Left hindlimb (tissue), 1 donor: ENCODE measurements at places on chromosomes 7 and 10.

DNA sequence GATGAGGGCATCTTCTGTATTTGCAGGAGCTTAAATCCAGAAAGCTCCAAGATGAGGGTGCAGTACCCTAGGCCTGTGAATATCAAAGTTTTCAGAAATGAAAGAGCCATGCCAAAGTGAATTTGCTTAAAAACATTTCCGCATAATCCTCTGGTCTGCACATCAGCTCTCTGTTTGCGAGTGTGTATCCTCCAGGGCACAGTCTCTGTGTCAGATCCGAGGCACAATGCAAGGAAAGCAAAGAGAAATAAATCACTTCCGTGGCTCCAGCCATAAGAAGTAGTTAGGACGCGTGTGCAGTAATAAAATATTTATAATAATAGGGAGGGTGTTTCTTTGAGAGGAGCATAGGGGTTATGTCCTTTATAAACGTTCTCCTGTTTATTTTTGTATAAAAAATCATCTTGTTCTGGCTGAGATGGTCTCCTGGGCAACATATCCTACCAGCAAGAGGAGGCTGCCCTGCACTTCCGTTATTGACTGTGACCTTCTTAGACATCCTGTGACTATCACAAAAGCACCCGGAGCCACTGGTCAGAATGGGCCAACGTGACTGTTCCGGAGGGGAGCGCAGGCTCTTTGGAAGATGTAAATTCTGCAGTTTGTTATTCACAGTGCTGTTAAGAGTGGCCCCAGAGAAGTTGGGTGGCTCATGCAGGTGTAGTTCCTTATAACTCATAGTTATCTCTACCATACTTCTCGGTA lies 667.6 kb upstream of the FOXK1 start:
- DNase-seq = no peak

DNA sequence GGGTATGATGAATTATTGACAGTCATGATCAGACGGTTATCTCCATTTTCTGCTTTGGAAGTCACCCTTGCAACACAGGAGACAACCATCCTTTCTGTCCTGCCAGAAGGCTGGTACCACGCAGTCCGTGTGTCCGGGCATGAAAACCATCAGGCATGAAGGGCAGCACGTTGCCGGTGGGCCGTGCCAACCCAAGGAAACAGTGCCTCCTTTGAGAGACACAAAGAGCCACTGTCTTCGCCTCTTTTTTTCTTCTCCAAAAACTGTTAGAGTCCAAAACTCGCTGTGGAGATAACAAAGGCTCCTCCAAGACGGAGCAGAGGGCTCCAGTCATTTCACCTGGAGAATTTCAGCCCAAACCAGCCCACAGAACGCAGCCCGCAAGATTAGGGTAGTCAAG lies 60.4 kb upstream of the ARHGAP21 start:
- DNase-seq = peak; percentile 30

DNA sequence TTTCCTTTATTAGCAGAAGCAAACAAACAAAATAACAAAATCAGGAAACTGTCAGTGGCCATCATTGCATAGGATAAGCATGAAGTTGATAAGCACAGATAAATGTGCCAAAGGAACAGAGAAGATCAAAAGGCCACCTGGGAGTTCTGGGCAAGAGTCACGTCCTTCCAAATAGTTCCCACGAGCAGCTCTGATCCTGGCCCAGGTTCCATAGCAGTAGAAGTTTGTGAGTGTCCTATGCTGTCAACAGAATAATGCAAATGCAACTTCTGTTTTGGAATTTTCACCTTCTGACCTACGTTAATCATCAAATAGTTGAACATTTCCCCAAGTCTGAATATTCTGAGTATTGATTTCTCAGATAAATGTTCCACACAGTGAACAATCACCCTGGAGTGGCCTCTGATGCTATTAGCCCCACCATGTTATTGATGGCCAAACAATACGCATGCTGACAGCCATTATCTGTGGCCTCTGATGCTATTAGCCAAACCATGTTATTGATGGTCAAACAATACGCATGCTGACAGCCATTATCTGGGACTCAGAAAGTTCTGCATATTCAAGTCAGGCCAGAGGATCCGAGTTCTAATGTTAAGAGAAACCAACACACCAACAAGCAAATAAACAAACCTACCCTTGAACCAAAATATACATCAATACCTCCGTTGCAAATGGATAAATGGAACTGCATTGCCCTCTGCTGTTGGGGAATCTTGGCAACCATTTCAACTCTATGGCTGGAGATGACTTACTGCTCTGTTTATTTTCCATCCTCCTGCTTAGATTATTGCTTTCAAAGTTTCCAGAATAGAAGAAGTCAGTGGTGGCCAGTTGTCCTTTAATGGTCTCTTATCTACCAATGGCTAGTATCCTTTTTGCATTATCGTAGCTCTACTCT lies 63.3 kb downstream of the MRC1 start:
- no peak for DNase-seq

DNA sequence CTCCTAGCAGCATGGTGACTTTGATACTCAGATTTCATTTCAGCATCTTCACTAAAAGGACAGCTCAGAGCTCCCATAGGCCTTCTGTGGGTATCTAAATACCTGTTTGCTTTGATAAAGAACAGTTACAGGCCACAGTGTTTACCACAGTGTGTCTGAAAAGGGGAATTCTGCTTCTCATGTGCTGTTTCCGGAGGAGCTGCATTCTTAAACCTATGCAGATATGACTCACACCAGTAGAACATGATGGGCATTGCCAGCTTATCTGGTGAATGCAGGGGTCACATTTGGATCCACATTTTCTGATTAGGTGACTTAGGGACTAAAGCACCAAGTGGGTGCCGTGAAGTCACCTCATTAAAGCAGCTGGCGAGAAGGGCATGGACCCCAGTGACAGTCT lies 52.6 kb downstream of the TRRAP start:
- no peak for DNase-seq

GRCh38 chr10:84626397-84627087 lies 298.2 kb downstream of the CCSER2 start:
- no peak for DNase-seq
